T-cell (primary cell): ENCODE measurements at places on chromosomes 1 and 21.

GRCh38 chr1:58409336-58409735 is 137.2 kb downstream of the OMA1 start:
- H3K27ac ChIP-seq, result no peak overlapping the region
- no peaks in the 10 kb centered on the region for H3K27me3 ChIP-seq
- no peak overlapping the region for H3K4me3 ChIP-seq
- no peak for DNase-seq
- H3K36me3 ChIP-seq, result no peaks in the 10 kb centered on the region

DNA sequence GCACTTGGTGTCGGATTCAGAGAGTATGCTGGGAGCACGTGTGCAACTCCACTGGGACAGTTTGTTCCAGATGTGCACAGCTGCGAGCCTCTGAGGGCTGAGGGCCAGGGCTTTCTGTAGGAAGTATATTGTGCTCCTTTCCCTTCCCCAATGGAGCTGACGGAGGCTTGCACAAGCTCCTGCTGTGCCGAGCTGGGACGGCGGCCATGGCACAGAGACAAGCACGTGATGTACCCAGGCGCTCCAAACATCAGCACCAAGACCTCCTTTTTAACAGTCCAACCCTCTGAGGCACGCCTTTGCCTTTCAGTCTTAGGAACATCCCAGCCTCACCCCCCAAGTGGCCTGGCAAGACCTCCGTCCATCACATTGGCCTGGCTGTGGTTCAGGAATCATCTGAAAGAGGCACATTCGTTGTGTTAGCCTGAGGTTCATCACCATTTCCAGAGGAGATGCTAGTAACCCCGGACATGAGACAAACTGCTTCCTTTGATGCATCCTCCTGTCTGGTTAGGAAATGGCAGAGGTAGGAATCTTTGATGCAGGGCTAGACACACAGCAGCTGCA is 339.2 kb upstream of the KAZN start:
- H3K27me3 ChIP-seq, result no peaks in the 10 kb centered on the region
- H3K4me3 ChIP-seq, result no peak overlapping the region
- no peaks in the 10 kb centered on the region for H3K36me3 ChIP-seq
- H3K4me1 ChIP-seq, result no peaks in the 10 kb centered on the region
- H3K27ac ChIP-seq, result no peak overlapping the region
- no peak for DNase-seq

GRCh38 chr1:170993151-170993550 is 57.8 kb downstream of the MROH9 start:
- H3K36me3 ChIP-seq, result no peaks in the 10 kb centered on the region
- no peaks in the 10 kb centered on the region for H3K27me3 ChIP-seq
- H3K27ac ChIP-seq, result no peak overlapping the region

- peaks cover 3% of the 10 kb centered on the region for H3K36me3 ChIP-seq
- H3K4me3 ChIP-seq, result no peak overlapping the region
- DNase-seq, result no peak
- no peaks in the 10 kb centered on the region for H3K27me3 ChIP-seq
- H3K4me1 ChIP-seq, result no peaks in the 10 kb centered on the region
These were observed 87.2 kb downstream of the HHAT start for GRCh38 chr1:210415846-210416448.

GRCh38 chr1:52769346-52770033 is 43.2 kb downstream of the ZYG11B start:
- H3K4me1 ChIP-seq, result no peaks in the 10 kb centered on the region
- no peak for DNase-seq
- no peak overlapping the region for H3K4me3 ChIP-seq
- no peaks in the 10 kb centered on the region for H3K27me3 ChIP-seq
- H3K36me3 ChIP-seq, result peaks cover 3% of the 10 kb centered on the region

DNA sequence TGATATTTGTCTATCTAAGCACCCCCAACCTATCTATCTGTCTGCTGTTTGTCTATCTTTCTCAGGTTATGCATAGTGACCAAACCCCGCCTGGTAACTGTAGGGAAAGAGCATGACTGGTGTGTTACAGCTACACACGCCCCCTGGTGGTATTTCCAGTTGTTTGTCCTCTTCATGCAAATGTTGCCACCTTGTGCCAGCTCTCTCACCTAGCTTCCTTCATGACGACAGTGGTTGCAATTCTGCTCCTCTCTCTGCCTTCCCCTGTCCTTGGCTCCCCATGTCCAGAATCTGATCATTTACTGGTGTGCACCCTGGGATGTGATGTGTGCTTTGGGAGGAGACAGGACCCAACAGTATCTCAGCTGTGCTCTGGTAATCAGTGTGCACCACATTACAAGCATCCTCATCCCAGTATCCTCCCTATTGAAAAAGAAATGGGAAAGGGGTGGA is 8.1 kb upstream of the INKA2 start:
- H3K27ac ChIP-seq, result no peak overlapping the region
- H3K27me3 ChIP-seq, result no peaks in the 10 kb centered on the region
- no peak for DNase-seq
- H3K36me3 ChIP-seq, result no peaks in the 10 kb centered on the region

- H3K36me3 ChIP-seq, result no peaks in the 10 kb centered on the region
- H3K4me3 ChIP-seq, result no peak overlapping the region
- no peak for DNase-seq
- H3K27me3 ChIP-seq, result no peaks in the 10 kb centered on the region
These were observed 8.0 kb upstream of the PDE9A start for GRCh38 chr21:42645211-42646075.

DNA sequence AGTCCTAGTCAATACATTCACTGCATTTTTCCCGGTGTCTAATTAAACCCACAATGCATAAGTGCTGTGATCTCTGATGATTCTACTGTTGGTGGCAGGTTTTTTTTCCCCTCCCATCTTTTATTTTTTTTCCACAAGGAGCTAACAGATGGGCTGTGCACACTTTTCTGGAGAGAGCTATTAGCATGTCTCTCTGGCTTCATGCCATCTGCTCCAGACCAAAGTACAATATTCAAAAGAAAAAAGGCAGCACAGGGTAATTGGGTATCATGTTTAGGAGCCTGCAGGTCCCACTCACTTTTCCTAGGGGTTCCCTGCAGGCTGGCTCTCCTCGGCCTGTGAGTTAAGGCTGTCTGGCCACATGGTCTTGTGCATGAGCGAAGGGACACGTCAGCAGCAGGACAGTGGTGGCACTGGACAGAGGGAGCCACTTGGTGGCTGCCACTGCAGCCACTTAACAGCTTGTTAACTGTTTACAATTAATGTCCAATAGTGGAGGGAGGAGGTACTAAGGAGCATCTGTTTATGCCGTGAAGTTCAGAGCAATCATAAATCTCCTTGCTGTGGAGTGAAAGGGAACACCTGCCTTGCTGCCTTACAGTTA is 53.5 kb upstream of the C8B start:
- no peaks in the 10 kb centered on the region for H3K4me1 ChIP-seq
- no peak overlapping the region for H3K4me3 ChIP-seq
- DNase-seq, result no peak
- no peak overlapping the region for H3K27ac ChIP-seq
- H3K36me3 ChIP-seq, result no peaks in the 10 kb centered on the region

DNA sequence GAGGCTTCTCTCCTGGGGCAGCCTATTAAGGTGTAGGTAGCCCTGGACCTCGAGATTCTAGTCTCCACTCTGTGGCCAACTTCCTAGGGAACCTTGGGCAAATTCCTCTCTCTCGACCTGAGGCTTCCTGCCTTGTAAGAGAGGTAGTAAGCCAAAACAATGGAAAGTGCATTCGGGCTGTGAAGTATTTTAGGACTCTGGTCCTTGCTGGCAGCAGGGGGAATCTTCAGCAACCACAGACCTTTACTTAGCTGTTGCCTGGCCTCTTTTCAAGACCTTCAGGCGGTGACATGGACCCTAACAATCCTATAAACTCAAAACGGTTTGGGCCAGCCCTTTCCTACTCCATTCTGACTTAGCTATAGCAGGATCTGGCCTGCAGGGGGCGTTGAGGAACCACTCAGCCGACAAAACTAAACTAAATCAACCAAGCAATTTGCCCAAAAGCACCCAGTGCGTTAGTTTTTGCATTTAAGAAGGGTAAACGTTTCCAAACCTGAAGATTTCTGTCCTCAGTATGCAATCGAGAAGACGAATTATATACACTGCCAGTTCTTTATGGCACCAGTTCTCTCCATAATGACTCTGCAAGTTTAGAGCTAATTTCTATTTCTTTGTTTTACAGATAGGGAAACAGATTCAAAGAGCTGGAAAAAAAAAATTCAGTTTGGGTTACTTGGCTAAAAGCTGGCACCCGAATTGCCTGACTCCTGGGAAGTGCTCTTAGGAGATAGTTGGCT is 10.9 kb upstream of the SESN2 start:
- H3K27me3 ChIP-seq, result no peaks in the 10 kb centered on the region
- H3K4me1 ChIP-seq, result peaks cover 43% of the 10 kb centered on the region
- peak; percentile 72 for DNase-seq
- peak overlapping the region; percentile 95 for H3K27ac ChIP-seq
- H3K36me3 ChIP-seq, result no peaks in the 10 kb centered on the region
